NCI-H2227 treated with DMSO at 0.1 percent for 48 hours (cell line): ENCODE measurements at places on chromosomes 4 and X.
A peak's percentile ranks its signal among the peaks of the same experiment; 100 is the strongest.

GRCh38 chr4:14452764-14453163, 549.5 kb upstream of the CPEB2 start:
- no peak for DNase-seq

DNA sequence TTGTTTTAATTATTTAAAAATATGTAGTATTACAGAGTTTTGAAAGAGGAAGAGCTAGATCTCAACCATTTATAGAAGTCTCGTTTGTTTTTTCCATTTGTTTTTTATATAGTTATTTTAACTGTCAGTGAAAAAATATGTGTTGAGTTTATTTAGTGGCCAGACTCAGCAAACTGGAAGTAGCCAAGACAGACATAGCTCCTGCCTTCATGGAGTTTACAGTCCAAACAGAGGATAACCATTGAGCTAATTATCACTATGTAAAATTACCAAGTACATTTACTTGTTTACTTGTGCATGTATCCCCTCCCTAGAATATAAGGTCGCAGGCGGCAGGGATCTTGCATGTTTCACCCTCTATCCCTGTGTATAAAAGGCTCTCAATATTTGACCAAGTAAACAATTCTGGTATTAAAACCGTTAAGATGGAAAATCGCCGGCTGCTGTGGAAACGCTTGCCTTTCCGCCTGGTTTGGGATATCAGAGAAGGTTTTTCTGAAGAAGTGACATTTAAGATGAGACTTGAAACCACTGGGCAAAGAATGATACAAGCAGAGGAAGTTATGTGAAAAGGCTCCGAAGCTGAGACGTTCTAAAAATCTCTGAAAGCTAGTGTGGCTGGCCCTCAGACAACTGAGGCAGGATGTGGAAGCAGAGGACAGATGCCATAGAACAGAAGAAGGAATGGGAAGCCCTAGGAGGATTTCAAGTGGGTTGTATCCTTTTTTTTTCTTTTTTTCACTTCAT, 1.3 kb upstream of the CCNI start:
- DNase-seq, result peak; percentile 16

- DNase-seq, result no peak
Measured at GRCh38 chr4:10664408-10664807, 20.2 kb downstream of the CLNK start.

- no peak for DNase-seq
Measured at GRCh38 chrX:72084114-72084513, 47.6 kb downstream of the RTL5 start.

DNA sequence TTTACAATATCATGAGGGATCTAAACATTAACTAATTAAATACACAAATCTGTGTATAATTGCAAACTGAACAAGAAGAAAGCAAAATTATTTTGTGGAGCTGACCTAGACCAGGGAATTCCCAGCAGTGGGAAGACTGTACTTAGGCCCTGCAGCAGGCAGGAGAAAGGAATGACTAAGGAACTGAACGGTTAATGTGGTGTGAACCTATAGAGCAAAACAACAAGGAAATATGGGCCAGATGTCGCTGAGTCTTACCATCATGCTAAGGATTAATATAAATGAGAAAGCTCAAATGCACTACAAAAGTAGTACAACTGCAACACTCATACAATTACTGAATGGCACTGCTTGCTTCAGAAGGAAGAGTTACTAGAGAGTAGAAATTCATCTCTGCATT, 120.3 kb upstream of the ATXN3L start:
- DNase-seq, result no peak
